ENCODE measurements at places on chromosomes 5 and 9.

GRCh38 chr5:84764227-84764626, 379.5 kb upstream of the EDIL3 start:
- DNase-seq: no peak

DNA sequence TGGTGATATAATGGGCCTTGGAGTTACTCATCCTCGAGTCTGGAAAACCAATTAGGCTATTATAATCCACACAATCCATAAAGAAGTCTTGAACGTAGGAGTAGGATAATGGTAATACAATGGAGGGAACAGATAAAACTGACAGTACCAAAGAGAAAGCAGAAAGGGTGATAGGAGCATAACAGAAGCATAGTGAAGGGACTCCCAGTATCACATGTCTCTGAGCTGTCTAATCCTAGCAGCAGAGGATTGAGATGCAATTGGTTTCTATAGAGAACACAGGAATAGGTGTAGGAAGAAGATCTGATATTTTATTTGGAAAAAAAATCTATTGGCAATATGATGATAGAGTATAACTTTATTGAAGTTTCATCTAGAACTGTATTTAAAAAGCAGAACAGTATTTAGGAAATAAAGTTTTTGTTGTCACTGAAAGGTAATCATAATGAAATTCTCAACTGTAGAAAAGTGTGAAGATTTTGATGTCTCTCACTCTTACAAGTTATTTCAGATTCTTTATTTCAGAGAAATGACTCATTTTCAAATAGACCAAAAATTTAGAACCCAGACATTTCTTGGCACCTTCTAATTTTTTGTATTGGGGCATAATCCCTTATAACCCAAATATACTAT, 25.4 kb downstream of the SRFBP1 start:
- DNase-seq: no peak

- DNase-seq: no peak
Measured at GRCh38 chr5:124453221-124454051, 293.0 kb downstream of the ZNF608 start.

DNA sequence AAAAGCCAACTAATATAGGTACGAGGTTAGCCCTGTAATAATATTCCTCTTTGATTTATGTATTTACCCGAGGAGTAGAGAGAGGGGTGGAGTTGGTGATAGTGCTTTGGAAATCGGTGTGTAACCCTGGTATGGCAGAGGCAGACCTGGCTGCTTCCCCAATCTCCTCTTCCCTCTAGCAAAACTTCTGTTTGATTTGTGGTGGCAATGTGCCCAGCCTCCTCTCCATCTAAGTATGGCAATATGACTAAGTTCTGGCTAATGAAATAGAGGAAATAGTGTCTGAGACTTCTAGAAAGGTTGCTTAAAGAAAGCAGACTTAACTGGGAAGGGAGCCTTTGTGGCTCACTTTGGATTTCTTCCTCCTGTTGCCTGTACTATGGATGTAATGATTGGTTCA, 491.1 kb downstream of the ENC1 start:
- no peak for DNase-seq

Data from activated CD8-positive, alpha-beta memory T cell treated with anti-CD3 and anti-CD28 coated beads, Interleukin-2, amount 50 U/mL, for 48 hours (primary cell).